H54 (cell line): ENCODE measurements at places on chromosomes 11 and 22.

GRCh38 chr11:109853156-109853776 lies 239.9 kb upstream of the ZC3H12C start:
- DNase-seq: no peak

- no peak for DNase-seq
Measured at GRCh38 chr22:49650336-49651241, 177.1 kb downstream of the BRD1 start.

DNA sequence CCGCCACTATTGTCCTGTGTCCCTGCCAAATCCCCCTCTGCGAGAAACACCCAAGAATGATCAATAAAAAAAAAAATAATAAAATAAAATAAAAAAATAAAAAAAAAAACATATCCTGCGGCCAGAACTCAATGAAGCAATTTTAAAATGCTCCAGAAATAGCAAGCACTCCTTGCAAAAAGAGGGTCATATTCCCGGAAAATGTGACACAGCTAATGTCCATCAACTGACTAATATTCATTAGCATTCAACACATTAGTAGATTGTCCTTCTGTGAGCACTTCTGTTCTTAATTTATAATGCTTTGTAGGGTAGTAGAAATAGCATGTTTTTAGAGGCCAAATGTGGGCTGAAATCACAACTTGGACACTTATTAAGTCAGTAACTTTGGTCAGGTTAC lies 252.3 kb upstream of the SESN3 start:
- DNase-seq: no peak

- peak; percentile 86 for DNase-seq
Measured at GRCh38 chr22:49962012-49962750, 1.6 kb downstream of the PIM3 start.

DNA sequence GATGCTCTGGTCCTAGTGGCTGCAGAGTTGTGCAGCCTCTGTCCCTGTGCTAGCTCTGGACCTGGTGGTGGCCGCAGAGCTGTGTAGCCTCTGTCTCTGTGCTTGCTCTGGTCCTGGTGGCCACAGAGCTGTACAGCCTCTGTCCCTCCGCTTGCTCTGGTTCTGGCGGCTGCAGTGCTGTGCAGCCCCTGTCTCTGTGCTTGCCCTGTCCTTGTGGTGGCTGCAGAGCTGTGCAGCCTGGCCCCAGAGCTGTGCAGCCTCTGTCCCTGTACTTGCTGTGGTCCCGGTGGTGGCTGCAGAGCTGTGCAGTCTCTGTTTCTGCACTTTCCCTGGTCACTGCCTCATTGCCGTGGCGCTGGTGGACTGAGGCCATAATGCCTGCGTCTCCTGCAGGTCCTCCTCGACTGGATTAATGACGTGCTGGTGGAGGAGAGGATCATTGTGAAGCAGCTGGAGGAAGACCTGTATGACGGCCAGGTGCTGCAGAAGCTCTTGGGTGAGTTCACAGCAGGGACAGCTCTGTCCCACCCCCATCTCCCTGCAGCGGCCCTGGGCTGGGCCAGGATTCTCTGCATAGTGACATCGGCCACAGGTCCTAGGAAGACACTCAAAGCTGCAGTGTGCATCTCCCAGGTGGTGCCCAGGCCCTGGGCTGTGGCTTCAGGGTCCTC lies 61.9 kb upstream of the PARVG start:
- DNase-seq: no peak

- DNase-seq: no peak
Measured at GRCh38 chr11:19738124-19738523, 25.5 kb downstream of the NAV2 start.

GRCh38 chr22:26894362-26894761 lies 237.0 kb downstream of the MIAT start:
- DNase-seq: no peak
